ENCODE measurements at places on chromosomes 3 and 15.

DNA sequence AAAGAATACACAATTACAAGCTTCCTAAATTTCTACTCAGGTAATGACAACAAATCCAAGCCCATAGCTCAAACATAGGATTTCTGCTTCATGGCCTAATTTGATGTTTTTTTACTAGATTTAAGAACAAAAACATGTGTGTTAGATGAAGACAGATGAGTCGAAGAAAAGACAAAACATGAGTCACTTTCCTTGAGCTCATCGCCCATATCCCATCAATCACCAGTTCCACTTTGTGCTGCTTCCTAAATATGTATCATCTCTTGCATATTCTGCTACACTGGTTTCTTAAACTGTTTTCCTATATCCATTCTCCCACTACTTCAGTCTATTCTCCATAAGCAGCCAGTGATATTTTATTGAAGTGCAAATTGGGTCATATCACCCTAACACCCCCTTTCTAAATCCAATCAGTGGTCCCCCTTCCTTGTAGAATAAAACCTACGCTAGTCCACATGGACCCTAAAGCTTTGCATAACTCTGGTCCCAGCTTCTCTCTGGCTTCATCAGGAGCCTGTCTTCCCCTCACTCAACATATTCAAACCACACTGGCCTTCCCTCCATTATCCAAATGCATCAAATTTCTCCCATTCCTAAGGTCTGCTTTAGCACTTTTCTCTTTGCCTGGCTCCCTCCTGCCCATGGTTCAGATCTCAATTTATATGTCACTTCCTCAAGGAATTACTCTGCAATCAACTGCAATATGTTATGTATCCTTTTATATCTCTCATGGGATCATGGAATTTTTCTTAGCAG, 1033.9 kb downstream of the FHIT start:
- DNase-seq: no peak

- DNase-seq: no peak
Measured at GRCh38 chr3:196533260-196533681, 18.1 kb upstream of the SMCO1 start.

- DNase-seq: no peak
Measured at GRCh38 chr15:34223904-34224596, 766 bp upstream of the EMC4 start.

DNA sequence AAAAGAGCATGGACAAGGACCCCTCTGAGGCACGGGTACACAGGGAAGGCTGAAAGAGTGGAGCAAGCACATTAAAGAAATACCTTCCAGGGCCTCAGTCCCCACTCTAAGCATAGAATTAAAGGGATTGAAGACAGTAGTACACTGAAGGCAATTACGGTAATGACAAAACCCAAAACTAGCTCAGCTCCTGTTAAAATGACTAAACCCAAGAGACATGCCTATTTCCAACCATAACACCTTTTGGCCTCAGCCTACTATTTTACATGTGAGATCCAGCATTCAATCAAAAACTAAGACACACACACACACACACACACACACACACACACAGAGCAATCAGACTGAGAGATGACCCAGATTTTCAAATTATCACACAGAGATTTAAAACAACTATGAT, 19.8 kb downstream of the MAP4 start:
- no peak for DNase-seq

- DNase-seq: no peak
Measured at GRCh38 chr3:37872413-37873160, 10.9 kb downstream of the CTDSPL start.

DNA sequence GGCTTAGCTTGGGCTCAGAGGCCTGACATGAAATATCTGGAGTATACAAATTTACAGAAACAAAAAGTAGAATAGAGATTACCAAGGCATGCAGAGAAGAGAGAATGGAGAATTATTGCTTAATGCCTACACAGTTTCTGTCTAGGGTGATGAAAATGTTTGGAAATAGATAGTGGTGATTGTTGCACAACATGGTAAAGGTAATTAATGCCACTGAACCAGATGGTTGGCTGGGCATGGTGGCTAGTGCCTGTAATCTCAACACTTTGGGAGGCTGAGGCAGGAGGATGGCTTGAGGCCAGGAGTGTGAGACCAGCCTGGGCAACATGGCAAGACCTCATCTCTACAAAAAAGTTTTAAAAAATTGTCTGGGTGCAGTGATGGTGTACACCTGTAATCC, 46.6 kb upstream of the OSBPL11 start:
- DNase-seq: no peak

DNA sequence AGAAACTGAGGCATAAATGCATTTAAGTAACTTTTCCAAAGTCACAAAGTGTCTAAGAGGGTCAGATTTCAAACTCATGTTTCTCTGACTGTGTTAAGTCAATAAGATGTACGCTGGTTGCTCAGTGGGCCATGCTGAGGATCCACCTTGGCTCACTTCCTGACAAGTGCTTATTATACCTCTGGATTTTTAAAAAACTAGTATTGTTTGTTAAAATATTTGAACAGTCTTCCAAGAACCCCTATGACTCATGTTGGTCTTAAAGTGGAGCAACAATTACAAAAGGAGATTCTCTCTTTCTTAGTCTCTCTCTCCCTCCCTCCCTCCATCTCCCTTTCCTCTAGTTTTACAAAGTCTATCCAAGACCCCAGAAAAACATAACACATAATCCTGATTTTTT, 1050.2 kb downstream of the AGBL1 start:
- DNase-seq: no peak
